ENCODE measurements at places on chromosomes 13 and 19.
A peak's percentile ranks its signal among the peaks of the same experiment; 100 is the strongest.

- DNase-seq: peak; percentile 84
Measured at GRCh38 chr19:48970923-48971395, 5.8 kb downstream of the FTL start.

- DNase-seq: no peak
Measured at GRCh38 chr13:99702687-99703319, 201.5 kb downstream of the TM9SF2 start.

- DNase-seq: no peak
Measured at GRCh38 chr19:35206379-35206778, 22.2 kb downstream of the FAM187B start.

DNA sequence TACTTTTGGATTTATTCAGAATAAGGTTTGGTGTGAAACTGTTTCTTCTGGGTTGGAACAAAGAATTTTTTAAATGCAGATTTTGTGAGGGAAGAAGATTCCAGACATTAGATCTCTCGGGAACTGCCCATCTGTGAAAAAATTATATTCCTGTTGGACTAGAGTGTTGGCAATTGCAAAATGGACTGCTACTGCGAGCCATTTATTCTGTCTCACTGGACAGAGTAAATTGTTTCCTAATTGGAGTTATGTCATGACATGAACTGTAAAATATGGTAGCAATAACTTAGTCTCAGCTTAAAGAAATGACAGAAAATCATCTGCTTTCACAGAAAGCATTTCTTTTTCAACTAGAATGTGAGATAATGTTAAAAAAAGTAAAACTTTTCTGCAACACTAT lies 86.0 kb upstream of the MYCBP2 start:
- DNase-seq: no peak

DNA sequence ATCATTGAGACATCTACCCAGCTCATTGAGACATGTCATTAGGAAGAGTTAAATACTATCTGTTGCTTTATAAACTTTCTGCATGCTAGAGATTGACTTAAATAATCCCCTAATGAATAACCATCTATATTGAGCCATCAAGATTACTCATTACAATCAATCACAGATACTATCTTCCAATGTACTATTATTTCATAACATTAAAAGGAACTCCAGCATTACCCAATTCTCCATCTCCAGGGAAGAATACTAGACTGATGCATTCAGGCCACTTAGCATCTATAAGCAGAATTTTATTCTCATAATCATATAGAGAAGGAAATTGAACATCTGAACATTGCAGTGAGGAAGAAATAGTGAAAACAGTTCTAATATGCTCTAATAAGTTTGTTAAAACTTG lies 8.0 kb downstream of the EPSTI1 start:
- DNase-seq: no peak

- DNase-seq: no peak
Measured at GRCh38 chr19:41701401-41702075, 6.9 kb upstream of the CEACAM5 start.

GRCh38 chr13:23460309-23460708 lies 26.8 kb upstream of the SACS start:
- no peak for DNase-seq

GRCh38 chr19:51546107-51546649 lies 14.7 kb upstream of the SIGLEC6 start:
- no peak for DNase-seq

- DNase-seq: no peak
Measured at GRCh38 chr19:31975461-31975860, 369.9 kb upstream of the ZNF507 start.

DNA sequence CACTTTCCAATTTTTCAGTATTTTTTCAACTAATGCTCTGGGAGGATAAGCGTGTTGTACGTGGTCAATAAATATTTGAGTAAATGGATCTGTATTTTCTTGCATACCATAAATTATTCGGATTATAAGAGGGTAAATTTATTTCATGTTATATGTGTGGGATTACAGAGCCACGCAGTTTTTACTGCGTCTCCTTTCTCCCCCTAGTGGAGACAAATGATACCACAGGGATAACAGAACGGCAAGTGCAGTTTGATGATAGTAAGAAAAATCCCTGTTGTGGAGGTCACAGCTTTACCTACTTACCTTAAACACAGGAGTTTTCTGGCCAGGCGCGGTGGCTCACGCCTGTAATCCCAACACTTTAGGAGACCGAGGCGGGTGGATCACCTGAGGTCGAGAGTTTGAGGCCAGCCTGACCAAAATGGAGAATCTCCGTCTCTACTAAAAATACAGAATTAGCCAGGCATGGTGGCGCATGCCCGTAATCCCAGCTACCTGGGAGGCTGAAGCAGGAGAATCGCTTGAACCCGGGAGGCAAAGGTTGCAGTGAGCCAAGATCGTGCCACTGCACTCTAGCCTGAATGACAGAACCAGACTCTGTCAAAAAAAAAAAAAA lies 16.8 kb downstream of the MBD3L2B start:
- peak; percentile 31 for DNase-seq

- DNase-seq: no peak
Measured at GRCh38 chr13:112986946-112987681, 18.1 kb downstream of the MCF2L start.

GRCh38 chr13:29548722-29549121 lies 46.8 kb downstream of the SLC7A1 start:
- DNase-seq: peak; percentile 89

GRCh38 chr13:88736026-88736425 lies 1064.9 kb downstream of the SLITRK5 start:
- DNase-seq: no peak

DNA sequence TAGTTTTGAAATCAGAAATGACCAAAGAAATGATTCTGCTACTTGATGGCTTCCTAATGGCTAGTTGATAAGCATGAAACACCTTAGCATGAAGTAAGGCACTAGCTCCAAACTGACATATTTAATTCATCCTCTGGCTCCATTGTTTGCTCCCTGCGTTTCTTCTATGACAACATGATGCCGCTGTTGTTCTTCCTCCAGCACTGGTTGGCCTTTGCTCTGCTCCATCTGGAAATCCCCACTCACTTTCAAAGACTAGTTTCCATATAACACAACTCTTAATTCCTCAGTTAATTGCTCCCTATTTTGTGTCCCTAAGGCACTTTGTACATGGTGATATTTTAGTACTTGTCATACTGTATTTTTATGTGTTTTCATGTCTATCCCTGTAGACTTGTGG lies 151.6 kb downstream of the GPC6 start:
- DNase-seq: no peak

DNA sequence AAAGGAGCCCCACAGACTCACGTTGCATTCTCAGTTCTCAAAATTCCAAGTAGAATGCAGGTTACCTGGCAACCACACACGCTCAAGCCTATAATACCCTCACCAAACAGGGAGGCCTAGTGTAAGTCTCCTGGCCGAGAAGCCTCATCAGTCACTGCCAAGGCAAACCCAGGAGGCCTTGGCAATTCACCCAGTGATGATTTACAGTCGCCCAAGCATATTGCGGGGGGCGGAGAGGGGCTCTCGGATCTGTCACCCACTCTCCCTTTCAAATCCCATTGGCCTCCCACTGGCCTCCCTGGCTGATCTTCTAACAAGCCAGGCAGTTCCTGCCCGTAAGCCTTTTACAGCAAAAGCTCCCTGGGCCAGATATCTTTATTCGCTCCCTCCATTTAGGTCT lies 1.1 kb downstream of the AKAP8L start:
- peak; percentile 41 for DNase-seq

DNA sequence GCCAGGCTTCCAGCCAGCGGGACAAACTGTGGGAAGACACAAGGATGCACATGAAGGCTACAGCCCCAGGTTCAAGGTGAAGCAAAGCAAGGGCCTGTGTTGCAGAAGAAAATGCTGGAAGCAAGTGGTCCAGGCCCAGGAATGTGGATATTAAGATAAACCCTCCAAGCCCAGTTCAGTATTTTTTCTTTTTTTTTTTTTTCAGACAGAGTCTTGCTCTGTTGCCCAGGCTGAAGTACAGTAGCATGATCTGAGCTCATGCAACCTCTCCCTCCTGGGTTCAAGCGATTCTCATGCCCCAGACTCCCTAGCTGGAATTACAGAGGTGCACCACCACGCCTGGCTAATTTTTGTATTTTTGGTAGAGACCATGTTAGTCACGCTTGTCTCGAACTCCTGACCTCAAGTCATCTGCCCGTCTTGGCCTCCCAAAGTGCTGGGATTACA lies 4.4 kb downstream of the PRDX2 start:
- DNase-seq: no peak

DNA sequence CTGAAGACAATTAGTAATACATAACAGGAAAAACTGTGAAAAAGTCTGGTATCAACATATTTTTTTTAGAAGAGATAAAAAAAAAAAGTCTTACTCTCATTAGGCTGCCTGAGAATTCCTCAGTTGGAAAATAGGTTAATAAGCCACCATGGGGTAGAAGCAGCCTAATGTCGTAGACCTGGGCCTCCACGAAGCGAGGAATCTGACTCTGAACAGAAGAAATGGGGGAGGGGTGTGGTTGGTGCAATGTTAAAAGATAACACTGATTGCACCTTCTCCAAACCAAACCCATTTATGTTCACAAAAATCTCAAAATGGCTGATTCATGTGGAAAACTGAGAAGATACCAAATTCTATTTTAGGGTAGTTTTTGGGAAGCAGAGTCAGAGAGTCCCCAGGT lies 62.4 kb downstream of the MPHOSPH8 start:
- DNase-seq: peak; percentile 63

DNA sequence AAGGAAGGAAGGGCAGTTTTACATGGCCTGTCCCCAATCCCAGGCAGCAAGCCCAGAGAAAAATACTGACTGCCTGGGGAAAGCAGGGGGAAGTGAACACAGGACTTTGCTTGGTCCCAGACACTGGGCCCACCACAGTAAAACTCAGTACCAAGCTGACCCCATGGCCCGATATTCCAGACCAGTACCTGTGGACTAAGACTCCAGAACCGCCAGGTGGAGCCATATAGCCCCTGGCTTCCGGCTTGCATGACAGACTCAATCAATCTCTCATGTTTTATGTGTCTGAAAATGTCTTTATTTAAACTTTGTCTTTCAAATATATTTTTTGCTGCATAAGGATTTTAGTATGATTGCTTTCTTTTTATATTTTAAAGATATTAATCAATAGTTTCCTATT lies 767.9 kb upstream of the SLITRK6 start:
- DNase-seq: peak; percentile 16

DNA sequence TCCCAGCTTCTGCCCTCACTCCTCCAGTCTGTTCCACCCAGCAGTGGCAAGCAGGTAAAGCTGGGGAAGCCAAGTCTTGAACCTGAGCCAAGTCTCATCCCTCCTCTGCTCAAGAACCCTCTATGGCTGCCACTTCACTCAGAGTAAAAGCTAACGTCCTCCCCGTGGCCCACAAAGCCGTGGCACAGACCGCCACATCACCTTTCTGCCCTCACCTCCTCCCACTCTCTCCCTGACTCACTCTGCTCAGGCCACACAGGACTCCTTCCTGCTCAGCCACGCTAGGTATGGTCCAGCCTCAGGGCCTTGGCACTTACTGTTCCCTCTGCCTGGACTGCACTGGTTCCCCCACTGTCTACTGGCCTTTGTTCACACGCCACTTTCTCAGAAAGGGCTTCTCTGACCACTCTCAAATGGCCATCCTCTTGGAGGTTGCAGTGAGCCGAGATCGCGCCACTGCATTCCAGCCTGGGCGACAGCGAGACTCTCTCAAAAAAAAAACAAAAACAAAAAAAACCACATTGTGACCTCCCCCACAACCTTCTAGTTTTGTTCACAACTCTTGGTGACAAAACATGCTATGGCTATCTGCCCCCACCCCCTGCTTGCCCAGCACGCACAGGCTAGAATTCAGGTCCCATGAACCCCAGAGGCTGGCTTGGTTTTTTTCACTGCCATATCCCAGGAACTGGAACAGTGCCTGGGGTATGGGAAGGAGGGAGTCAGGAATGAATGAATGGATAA lies 15.8 kb downstream of the NDUFB7 start:
- DNase-seq: no peak

- DNase-seq: no peak
Measured at GRCh38 chr13:40812102-40812501, 22.7 kb downstream of the SLC25A15 start.

DNA sequence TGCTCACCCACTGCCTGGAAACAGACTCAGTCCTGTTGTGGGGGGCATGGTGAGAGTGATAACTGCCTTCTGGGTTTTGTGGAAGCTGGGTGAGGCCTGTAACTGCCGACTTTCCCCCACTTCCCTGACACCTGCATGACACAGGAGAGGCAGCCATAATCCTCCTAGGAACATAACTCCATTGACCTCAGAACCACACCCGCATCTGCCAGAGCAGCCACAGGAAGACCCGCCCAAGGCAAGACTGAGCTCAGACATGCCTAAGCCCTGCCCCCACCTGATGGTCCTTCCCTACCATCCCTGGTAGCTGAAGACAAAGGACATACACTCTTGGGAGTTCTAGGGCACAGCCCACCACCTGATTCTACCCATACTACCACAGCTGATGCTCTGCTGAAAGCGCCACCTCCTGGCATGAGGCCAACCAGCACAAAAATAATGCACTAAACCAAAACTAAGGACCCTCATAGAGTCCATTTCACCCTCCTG lies 326.7 kb downstream of the RBM26 start:
- no peak for DNase-seq

DNA sequence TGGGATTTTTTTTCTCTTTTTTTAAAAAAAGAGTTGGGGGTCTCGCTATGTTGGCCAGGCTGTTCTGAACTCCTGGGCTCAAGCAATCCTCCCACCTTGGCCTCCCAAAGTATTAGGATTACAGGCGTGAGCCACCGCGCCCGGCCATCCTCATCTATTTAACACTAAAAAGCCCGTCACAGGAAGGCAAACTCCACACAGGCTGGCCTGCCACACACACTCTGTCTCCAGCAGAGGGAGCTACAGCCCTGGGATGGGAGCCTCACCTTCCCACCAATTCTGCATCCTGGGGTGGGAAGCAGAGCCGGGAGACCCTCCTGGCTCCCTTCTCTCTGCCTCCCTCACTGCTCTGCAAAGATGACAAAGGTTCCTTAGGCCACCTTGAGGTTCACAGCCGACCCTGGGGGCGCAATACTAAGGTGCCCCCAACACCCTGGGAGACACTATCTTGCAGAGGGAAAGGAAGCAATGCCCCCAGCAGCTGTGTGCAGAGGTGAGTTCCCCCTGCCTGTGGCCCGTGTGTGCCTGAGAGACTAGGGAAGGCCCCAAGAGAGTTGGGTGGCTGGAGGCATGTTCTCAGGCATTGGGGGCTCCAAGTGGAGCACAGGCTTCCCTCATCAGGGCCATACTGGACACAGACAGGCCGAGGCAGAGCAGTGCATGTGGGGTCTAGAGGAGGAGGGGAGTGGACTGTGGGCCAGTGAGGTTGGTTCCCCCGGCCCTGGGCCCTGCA lies 27.4 kb upstream of the TIMM44 start:
- DNase-seq: peak; percentile 83

GRCh38 chr19:35086455-35086854 lies 29.2 kb upstream of the FXYD3 start:
- no peak for DNase-seq

Data from mesendoderm (in vitro differentiated cells).